ENCODE measurements at places on chromosomes 1 and 21. TPM values are rescaled to one million over a fixed set of nuclear protein-coding genes. Genes with fewer than 3 reads are reported as not detected.

The CAPN8 gene
- not detected for total RNA-seq

The HES5 gene
- 0.24 TPM for total RNA-seq

The OVAAL gene
- not detected for total RNA-seq

The GBP6 gene
- not detected for total RNA-seq

The OR2T2 gene
- not detected for total RNA-seq

The PPP2R5A gene
- total RNA-seq, result 17.2 TPM

The APCS gene
- not detected for total RNA-seq

The RSPO1 gene
- total RNA-seq, result not detected

The SH2D5 gene
- 12.0 TPM for total RNA-seq

The KCNN3 gene
- total RNA-seq, result not detected

The BCL2L15 gene
- not detected for total RNA-seq

Measured in HFFc6 (cell line).